Muscle of arm (tissue), 14 donors: ENCODE measurements at places on chromosomes 11 and 22. TPM values are rescaled to one million over a fixed set of nuclear protein-coding genes. Genes with fewer than 3 reads are reported as not detected.

Gene C11orf86
- polyA plus RNA-seq, result not detected

Gene RTN4RL2
- 9.0 TPM for polyA plus RNA-seq

Gene CHEK2
- 8.3 TPM for polyA plus RNA-seq

Gene GAB4
- polyA plus RNA-seq, result not detected

Gene ROM1
- 1.7 TPM for polyA plus RNA-seq

Gene RAB39A
- 0.23 TPM for polyA plus RNA-seq

DNA sequence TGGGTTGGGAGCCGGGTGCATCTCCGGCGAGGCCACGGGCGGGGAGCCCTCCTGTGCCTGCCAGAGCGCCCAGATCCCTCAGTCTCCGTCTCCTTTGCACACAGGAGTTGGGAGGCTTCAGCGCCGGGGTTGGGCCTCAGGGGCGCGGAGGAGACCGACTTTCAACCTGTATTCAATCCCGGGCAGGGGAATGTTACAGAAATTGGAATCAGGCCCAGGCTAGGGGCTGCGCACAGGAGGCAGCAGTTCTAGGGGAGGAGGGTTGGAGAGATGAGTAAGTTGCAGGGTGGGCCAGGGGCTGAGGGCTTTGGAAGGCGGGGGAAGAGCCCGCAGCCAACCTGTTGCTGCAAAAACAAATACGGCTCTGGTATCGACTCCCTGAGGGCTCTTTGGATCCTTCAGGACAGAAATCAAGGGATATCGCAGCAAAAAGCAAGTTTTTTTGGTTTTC is 640 bp upstream of the KCNA4 start:
- peak; percentile 21 for DNase-seq

- peak; percentile 44 for DNase-seq
Observed at GRCh38 chr11:100632941-100633452, 54.1 kb upstream of the ARHGAP42 start.

- no peak for DNase-seq
Observed at GRCh38 chr22:19277785-19278184, 13.7 kb downstream of the CLTCL1 start.

DNA sequence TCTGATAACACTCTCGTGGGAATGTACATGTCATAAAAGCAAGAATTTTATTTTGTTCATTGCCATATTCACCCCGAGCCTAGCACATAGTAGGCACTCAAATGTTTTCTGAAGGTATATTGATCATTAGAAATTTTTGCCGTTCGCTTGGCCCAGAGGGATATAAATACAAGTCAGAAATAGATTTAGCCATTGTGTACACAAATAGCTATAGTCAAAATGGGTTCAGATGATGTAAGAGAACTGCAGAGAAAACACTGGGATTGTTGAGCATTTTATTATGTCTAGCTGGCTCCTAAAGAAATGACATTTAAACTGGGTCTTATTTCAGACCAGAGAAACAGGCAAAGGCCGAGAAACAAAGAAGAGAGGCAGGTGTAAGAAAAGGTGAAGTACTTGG is 49.3 kb downstream of the MCAM start:
- no peak for DNase-seq

- peak; percentile 98 for DNase-seq
Observed at GRCh38 chr11:114159802-114160632, 100.5 kb downstream of the ZBTB16 start.

DNA sequence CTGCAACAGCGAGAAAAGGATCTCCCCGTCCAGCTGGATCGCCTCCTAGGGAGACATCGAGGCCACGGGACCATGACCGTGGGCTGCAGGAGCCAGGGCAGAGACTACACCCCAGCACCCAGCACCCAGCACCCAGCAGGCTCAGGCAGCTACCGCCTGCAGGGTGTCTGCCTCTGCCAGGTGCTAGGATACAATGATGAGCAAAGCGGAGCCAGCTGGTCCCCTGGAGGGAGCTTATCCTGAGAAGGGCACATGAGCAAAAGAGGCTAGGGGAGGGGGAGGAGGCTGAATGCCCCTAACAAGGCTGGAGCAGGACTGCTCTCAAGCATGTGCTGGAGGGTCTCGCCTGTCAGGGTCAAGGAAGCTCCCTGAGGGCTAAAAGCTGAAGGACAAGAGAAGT is 4.8 kb upstream of the CASTOR1 start:
- no peak for DNase-seq

GRCh38 chr11:116467823-116468222 is 305.0 kb downstream of the BUD13 start:
- DNase-seq, result no peak

- DNase-seq, result no peak
Observed at GRCh38 chr22:32466496-32466895, 2.2 kb upstream of the BPIFC start.

GRCh38 chr11:67375320-67376055 is 2.1 kb upstream of the CLCF1 start:
- no peak for DNase-seq
